ENCODE measurements at places on chromosomes 5 and 9. TPM values are rescaled to one million over a fixed set of nuclear protein-coding genes. Genes with fewer than 3 reads are reported as not detected.
A peak's percentile ranks its signal among the peaks of the same experiment; 100 is the strongest.

DNA sequence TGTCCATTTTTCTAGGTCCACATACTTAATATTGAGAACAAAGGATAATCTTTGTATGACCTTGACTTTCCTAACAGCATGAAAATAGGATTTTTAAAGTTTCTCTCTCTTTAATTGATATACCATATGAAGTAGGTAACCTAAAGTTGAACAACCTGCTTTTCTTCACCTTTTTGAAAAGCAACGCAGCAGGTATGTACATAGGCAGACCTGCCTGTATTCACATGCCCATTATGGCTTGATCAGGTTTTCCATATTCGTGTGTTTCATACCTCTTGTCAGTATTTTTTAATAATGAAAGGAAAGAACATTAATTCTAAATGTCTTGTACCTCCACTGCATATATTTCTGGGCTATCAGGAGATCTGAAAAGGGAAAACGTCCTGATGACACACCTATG is 1.5 kb upstream of the ADAMTSL1 start:
- H3K4me1 ChIP-seq = no peaks in the 10 kb centered on the region
- no peaks in the 10 kb centered on the region for H3K36me3 ChIP-seq
- no peak for DNase-seq
- peaks cover 8% of the 10 kb centered on the region for H3K27me3 ChIP-seq
- H3K27ac ChIP-seq = no peak overlapping the region

DNA sequence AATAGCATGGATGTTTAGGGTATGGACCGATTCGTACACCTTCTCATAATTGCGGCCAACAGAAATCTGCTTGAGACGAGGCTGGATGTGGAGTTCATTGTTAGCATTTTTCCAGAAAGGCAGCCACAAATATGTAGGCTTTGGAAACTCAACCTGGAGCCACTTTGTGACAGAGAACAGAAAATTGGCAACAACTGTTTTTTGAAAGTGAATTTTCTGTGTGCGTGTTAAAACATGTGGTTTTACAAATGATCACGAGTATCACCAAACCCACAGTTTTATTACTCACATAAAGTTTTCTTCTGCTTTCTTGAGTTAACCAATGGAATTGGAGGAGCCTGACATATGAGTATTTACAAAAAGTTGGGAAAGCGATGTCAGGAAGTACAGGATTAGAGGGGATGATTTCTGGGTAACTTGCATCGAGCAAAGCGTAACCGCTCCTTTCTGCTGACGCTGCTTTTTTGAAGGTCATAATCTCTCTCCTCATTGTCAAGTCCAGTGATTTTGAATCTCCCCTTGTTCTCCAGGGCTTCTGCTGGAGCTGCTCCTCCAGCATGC is 138.5 kb upstream of the TAF11L2 start:
- H3K4me1 ChIP-seq = no peaks in the 10 kb centered on the region
- H3K27me3 ChIP-seq = no peaks in the 10 kb centered on the region
- no peak for DNase-seq
- H3K4me3 ChIP-seq = no peak overlapping the region
- no peak overlapping the region for H3K27ac ChIP-seq

MXD3 gene
- 85.0 TPM for total RNA-seq

EIF4EBP3 gene
- 12.0 TPM for total RNA-seq

- no peak overlapping the region for H3K4me3 ChIP-seq
- no peaks in the 10 kb centered on the region for H3K36me3 ChIP-seq
- DNase-seq = no peak
- H3K27me3 ChIP-seq = no peaks in the 10 kb centered on the region
- H3K4me1 ChIP-seq = no peaks in the 10 kb centered on the region
Measured at GRCh38 chr5:63025679-63026078, 447.1 kb downstream of the LRRC70 start.

FBN2 gene
- not detected for total RNA-seq

DNA sequence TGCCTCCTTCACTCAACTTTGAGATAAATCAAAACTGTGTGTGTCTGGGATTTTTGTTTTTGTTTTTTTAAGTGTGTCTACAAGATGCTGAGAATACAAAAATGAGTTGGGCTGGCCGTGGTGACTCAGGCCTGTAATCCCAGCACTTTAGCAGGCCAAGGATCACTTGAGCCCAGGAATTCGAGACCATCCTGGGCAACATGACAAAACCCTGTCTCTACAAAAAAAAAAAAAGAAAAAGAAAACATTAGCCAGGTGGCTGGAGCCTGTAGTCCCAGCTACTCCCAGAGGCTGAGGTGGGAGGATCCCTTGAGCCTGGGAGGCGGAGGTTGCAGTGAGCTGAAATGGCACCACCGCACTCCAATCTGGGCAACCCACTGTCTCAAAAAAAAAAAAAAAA is 21.0 kb downstream of the HNRNPK start:
- peaks cover 5% of the 10 kb centered on the region for H3K36me3 ChIP-seq
- H3K27me3 ChIP-seq = peaks cover 3% of the 10 kb centered on the region
- DNase-seq = no peak

- peaks cover 8% of the 10 kb centered on the region for H3K4me1 ChIP-seq
- no peak overlapping the region for H3K27ac ChIP-seq
- peaks cover 3% of the 10 kb centered on the region for H3K27me3 ChIP-seq
- DNase-seq = no peak
- no peak overlapping the region for H3K4me3 ChIP-seq
- H3K36me3 ChIP-seq = no peaks in the 10 kb centered on the region
Measured at GRCh38 chr5:91177085-91177484, 206.0 kb downstream of the ARRDC3 start.

ADAMTS6 gene
- total RNA-seq = 4.3 TPM

DNA sequence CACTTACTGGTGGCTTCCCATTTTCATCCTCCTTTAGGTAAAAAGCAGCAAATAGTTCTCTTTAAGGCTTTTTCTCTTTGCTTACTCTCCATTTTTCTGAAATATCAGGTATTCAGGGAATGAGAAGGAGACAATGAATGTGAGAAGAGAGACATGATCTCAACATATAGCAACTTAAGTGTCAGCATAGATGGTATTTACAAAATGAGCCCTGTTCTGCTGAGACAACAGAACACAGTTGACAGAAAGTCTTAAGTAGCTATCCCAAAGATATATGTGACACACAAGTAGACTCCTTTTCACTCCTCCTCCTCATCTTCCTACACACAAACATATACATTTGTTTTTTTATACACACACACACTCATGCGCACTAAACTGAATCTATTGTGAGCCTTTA is 649.3 kb upstream of the WWC1 start:
- H3K27me3 ChIP-seq = no peaks in the 10 kb centered on the region
- H3K36me3 ChIP-seq = no peaks in the 10 kb centered on the region
- H3K4me3 ChIP-seq = no peak overlapping the region
- no peak overlapping the region for H3K27ac ChIP-seq
- DNase-seq = no peak

- peaks cover 29% of the 10 kb centered on the region for H3K36me3 ChIP-seq
- H3K4me3 ChIP-seq = peak overlapping the region; percentile 69
- H3K27ac ChIP-seq = peak overlapping the region; percentile 80
- H3K4me1 ChIP-seq = peaks cover 43% of the 10 kb centered on the region
- H3K27me3 ChIP-seq = no peaks in the 10 kb centered on the region
Measured at GRCh38 chr9:21160178-21160577, 6.3 kb downstream of the IFNA21 start.

GRCh38 chr9:128093011-128093410 is 25.0 kb downstream of the SLC25A25 start:
- DNase-seq = no peak
- H3K4me1 ChIP-seq = peaks cover 50% of the 10 kb centered on the region
- H3K36me3 ChIP-seq = peaks cover 15% of the 10 kb centered on the region
- H3K27ac ChIP-seq = peak overlapping the region; percentile 69
- H3K4me3 ChIP-seq = peak overlapping the region; percentile 25
- H3K27me3 ChIP-seq = no peaks in the 10 kb centered on the region

DNA sequence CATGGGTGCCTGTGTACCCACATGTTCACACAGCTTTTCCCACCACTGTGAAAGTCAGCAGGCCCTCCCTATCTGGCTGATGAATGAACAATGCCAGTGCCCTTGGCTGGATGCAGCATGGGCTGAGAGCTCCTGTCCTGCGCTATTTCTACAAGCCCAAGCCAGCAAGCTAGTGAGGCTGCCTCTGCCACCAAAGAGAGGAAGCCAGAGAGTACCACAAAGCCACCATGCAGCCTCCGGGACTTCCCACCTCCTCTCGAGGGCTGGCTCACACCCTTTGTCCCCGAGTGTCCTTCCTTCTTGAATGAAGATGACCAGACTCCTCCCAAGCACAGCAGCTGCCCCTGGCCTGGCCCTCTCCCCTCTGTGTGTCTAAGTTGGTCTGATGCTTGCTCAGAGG is 76.5 kb downstream of the SH3PXD2B start:
- H3K36me3 ChIP-seq = no peaks in the 10 kb centered on the region
- no peak overlapping the region for H3K27ac ChIP-seq
- H3K4me1 ChIP-seq = peaks cover 7% of the 10 kb centered on the region
- no peak for DNase-seq

DNA sequence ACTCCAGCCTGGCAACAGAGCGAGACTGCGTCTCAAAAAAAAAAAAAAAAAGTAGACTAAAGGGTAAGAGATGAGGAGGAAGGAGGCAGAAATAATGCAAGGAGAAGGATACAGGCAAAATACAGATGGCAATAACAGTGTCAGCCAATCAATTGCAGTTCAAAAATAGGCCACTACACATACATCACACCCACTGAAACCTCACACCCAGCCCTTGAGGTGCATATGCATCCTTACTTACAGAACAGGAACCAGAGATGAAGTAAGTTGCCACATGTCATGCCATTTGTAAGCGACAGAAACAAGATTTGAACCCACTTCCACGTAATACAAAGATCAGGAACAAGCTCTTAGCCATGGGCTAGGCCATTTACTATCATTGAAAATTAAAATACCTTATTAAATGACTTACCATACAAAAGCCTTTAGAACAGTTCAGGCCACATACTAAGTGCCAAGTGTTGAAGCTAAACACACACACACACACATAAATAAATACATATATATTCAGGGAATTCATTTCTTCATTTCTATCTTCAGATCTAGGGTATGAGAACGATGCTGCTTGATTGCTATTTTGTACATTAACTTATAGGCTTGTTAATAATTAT is 98.4 kb downstream of the FNBP1 start:
- peaks cover 38% of the 10 kb centered on the region for H3K4me1 ChIP-seq
- H3K4me3 ChIP-seq = peak overlapping the region; percentile 68
- H3K27me3 ChIP-seq = no peaks in the 10 kb centered on the region
- peak overlapping the region; percentile 90 for H3K27ac ChIP-seq

DNA sequence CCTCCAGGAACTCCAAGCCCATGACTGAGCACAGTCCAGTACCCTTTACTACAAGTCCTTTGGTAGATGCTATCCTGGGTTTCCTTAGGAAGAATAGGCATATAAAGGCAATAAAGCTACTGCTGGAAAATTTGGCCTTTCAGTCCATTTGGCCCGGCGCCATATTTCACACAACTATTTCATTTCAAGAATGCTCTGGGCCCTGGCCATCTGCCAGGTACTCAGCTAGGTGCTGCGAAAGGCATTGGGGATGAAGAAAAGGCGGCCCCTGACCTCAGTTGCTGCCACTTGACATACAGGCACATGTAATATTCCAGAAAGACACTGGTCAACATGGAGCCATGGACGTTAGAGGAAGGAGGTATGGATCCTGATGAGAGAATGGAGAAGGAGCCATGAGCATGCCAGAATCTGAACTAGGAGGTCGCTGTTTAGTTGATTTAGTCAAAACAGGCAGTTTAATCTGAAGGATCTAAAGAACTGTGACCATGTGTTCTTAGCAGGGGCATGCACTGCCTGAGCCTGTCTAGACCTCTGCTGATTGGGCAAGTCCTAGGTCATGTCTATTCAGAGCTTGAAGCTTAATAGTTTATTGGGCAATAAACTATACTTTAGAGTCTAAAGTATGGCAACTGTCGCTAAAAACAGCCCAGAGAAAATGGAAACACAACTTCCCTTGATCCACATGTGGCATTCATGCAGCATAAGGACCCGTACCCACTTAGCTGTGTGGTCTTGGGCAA is 149.3 kb downstream of the MELK start:
- no peak for DNase-seq
- no peak overlapping the region for H3K4me3 ChIP-seq
- H3K36me3 ChIP-seq = no peaks in the 10 kb centered on the region
- H3K4me1 ChIP-seq = no peaks in the 10 kb centered on the region

GRCh38 chr9:120438111-120438510 is 141.9 kb downstream of the CDK5RAP2 start:
- no peak overlapping the region for H3K4me3 ChIP-seq
- no peak overlapping the region for H3K27ac ChIP-seq
- DNase-seq = no peak

GRCh38 chr5:146248561-146248960 is 45.2 kb downstream of the RBM27 start:
- no peak overlapping the region for H3K4me3 ChIP-seq
- peaks cover 3% of the 10 kb centered on the region for H3K4me1 ChIP-seq
- H3K27me3 ChIP-seq = no peaks in the 10 kb centered on the region
- no peak overlapping the region for H3K27ac ChIP-seq
- H3K36me3 ChIP-seq = peaks cover 6% of the 10 kb centered on the region
- DNase-seq = no peak

NME5 gene
- total RNA-seq = not detected

DNA sequence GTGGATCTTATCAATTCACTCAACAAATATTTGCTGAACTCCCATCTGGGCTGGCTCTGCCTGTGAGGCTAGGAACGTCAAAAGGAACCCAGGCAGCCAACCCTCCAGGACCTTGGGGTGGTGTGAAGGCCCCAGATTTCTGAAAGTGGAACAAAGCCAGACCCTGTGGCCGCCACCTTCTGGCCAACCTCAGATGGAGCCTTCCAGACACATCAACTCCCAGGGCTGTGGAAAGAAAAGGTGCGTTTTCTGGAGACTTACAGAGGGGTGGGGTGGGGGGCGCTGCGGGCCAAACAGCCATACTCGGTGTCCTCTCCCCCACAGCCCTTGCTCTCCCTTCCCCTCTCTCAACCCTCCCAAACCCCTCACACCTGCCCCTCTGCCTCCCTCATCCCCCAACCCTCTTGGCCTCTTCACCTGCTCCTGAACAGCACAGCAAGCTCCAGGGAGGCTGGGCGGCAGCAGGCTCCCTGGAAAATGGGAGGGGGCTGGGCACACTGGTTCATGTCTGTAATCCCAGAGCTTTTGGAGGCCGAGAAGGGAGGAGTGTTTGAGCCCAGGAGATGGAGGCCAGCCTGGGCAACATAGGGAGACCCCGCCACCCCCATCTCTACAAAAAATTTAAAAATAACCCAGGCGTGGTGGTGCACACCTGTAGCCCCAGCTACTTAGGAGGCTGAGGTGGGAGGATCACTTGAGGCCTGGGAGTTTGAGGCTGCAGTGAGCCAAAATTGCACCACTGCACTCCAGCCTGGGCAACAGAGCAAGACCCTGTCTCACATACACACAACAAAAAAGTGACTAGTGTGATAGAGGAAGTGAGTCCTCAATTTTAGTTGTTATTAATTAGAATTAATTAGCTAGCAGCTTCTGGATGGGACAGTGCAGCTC is 45.0 kb upstream of the PRRC2B start:
- DNase-seq = no peak
- H3K27ac ChIP-seq = no peak overlapping the region
- no peaks in the 10 kb centered on the region for H3K36me3 ChIP-seq

CORO2A gene
- 12.0 TPM for total RNA-seq

DNA sequence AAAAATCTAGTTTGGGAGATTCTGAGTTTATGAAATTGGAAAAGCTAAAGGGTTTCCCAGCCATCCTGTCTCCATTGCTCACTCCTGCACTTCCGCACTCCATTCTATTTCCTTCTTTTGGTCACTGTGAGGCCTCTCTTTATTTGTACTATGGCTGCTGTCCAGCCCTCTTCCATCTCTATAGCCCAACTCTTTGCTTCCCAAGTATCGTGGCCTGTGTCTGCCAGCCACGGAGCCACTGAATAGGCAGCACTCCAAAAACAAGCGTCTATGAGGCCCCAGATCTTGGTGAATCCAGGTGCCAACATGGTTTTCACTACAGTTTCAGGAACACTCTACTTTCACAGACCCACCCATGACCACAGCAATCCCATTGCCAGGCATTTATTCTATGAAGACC is 37.2 kb downstream of the GRAMD2B start:
- H3K4me1 ChIP-seq = peaks cover 7% of the 10 kb centered on the region
- no peak for DNase-seq
- peaks cover 7% of the 10 kb centered on the region for H3K36me3 ChIP-seq
- no peak overlapping the region for H3K27ac ChIP-seq
- no peak overlapping the region for H3K4me3 ChIP-seq

FGFR4 gene
- total RNA-seq = 1.9 TPM

ARHGEF37 gene
- total RNA-seq = 0.82 TPM
